ENCODE measurements at places on chromosomes 5 and 9. TPM values are rescaled to one million over a fixed set of nuclear protein-coding genes. Genes with fewer than 3 reads are reported as not detected.

GRCh38 chr9:117034866-117035265 lies 347.8 kb downstream of the TRIM32 start:
- DNase-seq: no peak

DNA sequence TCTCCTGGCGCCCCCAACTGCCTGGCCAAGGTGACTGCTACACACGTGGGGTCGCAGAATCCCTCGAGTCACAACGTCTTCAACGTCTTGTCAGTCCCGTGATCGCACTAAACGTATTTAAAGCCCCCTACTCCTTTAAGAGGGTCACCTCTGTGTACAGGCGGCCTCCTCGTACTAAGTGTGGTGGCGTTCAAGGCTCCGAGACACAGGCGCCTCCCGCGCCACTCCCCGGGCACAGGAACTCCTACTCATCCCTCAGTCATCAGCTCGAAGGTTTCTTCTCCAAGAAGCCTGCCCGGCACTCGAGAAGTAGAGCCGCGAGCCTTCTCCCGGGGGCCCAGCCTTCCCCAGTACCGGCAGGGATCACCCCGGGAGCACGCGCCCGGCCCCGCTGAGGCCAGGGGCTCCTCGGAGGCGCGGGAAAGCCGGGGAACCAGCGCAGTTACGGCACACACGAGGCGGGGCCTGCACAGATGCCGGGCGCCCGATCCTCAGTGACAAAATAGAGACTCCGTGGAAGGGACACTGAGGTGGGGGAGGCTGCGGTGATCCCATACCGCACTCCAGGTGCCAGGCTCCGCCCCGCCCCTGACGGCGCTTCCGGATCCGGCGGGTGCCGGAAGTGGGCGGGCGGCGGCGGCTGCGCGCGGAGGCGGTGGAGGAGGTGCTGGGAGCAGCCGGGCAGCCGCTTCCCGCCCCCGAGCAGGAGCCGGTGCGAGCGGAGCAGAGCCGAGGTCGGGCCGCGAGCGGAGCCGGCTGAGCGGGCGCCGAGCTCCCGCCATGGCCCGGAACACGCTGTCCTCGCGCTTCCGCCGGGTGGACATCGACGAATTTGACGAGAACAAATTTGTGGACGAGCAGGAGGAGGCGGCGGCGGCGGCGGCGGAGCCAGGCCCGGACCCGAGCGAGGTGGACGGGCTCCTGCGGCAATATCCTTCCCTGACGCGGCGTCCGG lies 6.9 kb downstream of the ARPC5L start:
- DNase-seq: peak; percentile 96

DNA sequence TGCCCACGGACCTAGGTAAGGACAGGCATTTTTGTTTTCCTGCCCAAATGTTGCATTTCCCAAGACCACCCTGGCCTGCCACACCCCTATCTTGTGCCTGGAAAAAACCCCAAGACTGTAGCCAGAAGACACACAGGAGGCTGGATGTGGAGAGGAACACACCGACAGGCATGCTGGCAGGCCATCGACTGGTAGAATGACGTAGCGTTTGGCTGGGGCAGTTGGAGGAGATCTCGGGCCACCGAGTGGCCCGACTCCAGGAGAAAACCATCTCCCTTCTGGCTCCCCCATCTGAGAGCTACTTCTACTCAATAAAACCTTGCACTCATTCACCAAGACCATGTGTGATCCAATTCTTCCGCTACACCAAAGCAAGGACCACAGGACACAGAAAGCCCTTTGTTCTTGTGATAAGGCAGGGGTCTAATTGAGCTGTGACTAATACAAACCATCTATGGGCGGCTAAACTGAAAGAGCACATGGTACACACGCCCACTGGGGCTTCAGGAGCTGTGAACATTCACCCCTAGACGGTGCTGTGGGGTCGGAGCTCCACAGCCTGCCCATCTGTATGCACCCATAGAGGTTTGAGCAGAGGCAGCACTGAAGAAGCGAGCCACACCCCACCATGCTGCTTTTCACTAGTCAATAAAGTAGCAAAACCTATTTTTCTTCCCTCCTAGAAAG lies 38.9 kb upstream of the N4BP3 start:
- no peak for DNase-seq

The CYFIP2 gene
- total RNA-seq: 12.6 TPM

DNA sequence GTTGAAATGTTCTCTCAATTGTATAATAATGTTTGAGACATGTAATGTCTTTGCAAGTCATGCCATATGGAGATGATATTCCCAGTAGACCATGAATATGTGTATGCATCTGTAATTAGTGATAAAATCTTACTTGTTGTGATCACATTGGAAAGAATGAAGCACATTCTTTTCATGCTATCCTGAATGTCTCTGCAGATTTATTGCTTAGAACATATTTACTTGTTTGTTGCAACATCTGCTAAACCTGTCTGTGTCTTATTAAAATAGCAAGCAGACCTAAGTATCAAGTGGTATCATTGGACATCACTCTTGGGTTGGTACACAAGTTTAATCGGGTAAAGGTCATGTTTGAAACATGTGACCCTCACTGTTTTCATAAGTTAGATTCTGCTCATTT lies 265.5 kb upstream of the CD180 start:
- no peak for DNase-seq

The SLC34A1 gene
- not detected for total RNA-seq

DNA sequence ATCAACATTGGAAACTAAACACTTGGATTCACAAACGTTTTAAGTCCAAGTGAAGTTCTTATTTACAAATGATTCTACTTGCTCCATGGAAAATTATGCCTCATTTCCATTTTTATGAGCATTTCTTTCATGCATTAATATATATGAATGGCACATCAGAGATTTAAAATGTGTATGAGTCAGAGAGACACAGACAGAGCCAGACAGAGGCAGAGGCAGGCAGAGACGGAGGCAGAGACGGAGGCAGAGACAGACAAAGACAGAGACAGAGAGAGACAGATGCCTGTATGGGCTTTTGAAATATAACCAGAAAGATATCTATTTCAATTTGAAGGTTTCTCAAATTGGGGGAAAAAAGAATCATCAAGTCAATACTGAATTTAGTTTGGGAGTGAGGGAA lies 649.0 kb downstream of the PTPRD start:
- no peak for DNase-seq

- DNase-seq: no peak
Measured at GRCh38 chr9:130980526-130980925, 28.4 kb upstream of the LAMC3 start.

- no peak for DNase-seq
Measured at GRCh38 chr5:95861864-95862561, 39.5 kb upstream of the GLRX start.

- no peak for DNase-seq
Measured at GRCh38 chr9:72894342-72894741, 58.5 kb downstream of the ALDH1A1 start.

The CATSPER3 gene
- 0.65 TPM for total RNA-seq

The ARHGEF28 gene
- 16.4 TPM for total RNA-seq

The CCDC112 gene
- 5.8 TPM for total RNA-seq

The GPRIN1 gene
- total RNA-seq: 0.91 TPM

GRCh38 chr9:137448602-137448962 lies 7.4 kb upstream of the ENTPD8 start:
- no peak for DNase-seq

The EPB41L4B gene
- 0.42 TPM for total RNA-seq

The TLX3 gene
- not detected for total RNA-seq

DNA sequence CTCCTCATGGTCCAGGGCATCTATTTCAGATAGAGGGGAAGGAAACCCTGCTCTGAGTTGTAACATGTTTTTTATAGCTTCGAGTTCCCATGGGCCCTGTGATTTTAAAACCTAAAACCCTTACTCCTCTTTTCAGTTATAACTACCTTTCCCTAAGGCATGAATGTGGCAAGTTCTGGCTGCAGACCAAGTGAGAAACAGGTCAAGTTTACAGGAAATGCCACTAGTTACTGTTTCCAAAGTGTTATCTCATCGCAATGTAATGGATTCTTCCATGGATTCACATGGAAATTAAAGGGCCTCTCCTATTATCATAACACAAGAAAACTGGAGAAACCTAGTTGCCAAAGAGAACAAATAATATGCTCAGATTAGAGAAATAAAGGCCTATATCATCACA lies 574.5 kb upstream of the GRAMD2B start:
- no peak for DNase-seq

GRCh38 chr9:115401756-115402327 lies 283.9 kb upstream of the TNC start:
- DNase-seq: no peak

- DNase-seq: no peak
Measured at GRCh38 chr9:133890583-133890982, 101.5 kb downstream of the VAV2 start.

The TRIO gene
- total RNA-seq: 112 TPM

DNA sequence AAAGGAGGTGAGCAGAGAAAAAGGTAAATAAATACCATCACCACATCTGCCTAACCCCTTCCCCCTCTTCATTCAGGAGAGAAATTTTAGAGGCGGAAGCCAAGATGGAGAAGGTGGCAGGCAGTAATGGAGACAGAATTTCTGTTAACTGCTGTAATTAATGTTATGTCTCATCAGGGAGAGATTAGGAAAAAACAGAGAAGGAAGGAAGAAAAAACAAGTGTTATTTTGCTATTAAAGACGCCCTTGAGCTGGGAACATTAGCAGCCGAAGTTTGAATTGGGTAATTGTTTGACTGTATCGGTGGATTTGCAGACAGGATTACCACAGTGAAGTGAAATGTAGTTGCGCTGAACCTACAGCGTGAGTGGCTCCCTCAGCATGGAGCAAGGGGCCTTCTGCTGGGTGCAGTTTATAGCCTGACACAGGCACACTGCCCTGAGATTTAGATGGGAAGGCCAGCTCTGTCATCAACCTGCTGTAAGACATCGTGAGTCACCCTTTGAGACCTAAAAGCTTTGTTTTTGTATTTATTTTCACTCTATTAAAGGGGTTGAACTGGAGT lies 136.3 kb downstream of the ASTN2 start:
- no peak for DNase-seq

GRCh38 chr9:127187231-127187956 lies 65.0 kb upstream of the ANGPTL2 start:
- DNase-seq: peak; percentile 94

- DNase-seq: no peak
Measured at GRCh38 chr9:115636596-115636995, 517.0 kb upstream of the PAPPA start.

GRCh38 chr5:179217956-179218942 lies 127.0 kb downstream of the ADAMTS2 start:
- DNase-seq: no peak

DNA sequence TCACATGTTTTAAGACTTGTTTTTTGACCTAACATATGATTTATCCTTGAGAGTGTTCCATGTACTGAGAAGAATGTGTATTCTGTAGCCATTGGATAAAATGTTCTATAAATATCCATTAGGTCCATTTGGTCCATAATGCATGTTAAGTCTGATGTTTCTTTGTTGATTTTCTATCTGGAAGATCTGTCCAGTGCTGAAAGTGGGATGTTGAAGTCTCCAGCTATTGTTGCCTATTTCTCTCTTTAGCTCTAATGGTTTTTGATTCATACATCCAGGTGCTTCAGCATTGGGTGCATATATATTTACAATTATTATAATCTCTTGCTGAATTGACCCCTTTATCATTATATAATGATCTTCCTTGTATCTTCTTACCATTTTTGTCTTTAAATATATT lies 451.1 kb downstream of the BRINP1 start:
- no peak for DNase-seq

DNA sequence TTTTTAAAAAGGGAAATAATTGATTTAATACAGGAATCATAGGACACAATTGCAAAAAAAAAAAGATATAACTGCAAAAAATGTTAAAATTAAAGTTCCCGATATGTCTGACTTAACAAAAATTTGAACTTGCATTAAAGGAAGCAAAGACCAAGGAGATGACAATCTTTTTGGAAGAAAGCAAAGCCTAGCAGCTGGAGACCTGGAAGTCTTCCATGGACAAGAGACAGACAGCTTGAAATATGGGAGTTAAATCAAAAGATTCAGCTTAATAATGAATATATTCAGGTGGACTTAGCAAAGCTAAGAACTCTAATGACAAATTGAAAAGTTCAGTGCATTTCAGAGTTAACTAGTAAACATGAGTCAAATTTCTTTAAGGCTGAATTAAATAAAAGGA lies 568.7 kb upstream of the RGMB start:
- no peak for DNase-seq

DNA sequence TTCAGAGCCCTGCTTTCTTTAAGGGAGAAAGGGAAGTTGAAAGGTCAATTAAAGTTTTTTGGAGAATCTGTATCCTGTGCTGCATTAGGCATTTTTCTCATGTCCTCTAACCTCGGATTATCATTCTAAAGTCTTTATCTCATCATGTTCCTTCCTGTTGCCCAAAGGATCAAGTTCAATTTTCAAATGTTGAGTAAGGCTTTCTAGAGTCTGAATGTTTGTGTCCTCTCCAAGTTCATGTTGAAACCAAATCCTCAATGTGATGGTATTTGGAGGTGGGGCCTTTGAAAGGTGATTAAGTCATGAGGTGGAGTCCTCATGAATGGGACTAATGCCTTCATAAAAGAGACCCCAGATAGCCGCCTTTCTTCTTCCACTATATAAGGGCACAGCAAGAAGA lies 20.2 kb upstream of the TNC start:
- no peak for DNase-seq

DNA sequence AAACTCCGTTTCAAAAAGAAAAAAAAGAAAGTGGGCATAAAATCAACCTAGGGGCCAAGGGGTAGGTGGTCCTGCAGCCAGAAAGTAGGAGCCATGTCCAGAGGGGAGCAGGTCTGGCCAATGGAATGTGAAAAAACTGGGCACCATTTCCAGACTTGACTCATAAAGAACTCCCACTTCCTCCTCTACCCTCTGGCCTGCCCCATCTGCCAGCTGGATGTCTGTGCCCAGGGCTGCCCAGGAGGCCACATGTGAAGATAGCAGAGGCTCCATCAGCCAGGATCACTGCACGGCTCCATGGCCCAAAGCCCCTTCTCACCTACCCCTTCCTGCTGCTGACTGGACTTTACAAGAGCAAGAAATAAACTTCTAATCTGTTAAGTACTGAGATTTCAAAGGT lies 42.1 kb upstream of the EEIG1 start:
- no peak for DNase-seq

GRCh38 chr9:73269430-73270101 lies 117.9 kb downstream of the ANXA1 start:
- no peak for DNase-seq

DNA sequence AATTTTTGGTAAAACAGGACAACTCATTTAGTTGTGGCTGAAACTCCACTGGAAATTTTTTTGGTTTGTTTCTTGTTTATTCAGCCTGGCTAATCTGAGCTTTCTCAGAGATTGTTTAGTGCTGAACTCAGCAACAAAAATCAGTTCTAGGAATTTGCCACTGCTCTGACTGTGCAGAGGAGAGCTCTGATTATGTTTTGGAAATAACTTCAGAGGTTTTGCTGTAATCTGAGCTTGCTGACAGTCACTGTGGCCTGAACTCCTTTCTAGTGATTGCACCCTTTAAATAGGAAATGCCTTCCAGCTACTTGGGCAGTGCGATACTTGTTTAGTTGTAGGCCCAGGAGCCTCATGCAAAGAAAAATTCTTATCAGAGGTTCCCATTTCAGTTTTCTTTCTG lies 60.2 kb downstream of the OSTF1 start:
- no peak for DNase-seq

DNA sequence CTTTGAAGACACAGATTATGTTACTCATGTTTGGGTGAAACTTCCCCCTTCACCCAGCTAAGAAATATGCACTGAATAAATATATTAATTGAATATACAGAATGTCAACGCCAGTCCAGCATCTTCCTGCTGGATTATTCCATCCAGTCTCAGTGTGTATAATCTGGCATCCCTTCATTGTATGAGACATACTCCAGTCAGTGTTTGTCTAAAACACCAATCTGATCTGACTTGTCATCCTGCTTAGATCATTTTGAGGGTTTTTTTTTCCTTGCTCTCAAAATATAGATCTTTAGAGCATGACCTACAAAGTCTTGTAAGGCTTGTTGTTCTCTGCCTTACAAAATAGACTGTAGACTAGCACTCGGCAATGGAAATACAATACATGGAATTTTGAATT lies 195.1 kb downstream of the SMARCA2 start:
- DNase-seq: no peak
